Stimulated activated CD4-positive, alpha-beta T cell treated with anti-CD3 and anti-CD28 coated beads, Interleukin-4, amount 100 ng/mL, for 24 hours (primary cell): ENCODE measurements at places on chromosomes 12 and 14.

DNA sequence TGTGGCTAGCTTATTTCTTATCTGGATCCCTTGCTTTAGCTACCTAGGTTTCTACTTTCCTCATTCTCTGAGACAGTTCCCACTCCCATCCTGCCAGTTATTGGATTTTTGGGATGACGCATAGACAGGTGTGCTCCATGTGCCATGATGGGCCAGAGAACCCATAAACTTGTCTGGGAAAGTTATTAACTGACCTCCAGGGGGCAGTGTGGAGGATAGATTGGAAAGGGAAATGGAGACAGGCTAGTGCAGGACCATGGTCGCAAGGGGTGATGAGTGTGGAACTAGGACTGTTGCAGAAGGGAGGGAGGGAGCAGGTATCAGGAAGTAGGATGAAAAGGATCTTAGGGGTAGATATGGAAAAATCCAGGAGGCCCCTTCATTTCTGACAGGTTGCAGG lies 80.3 kb downstream of the ESRRB start:
- peak; percentile 30 for DNase-seq

GRCh38 chr12:106907411-106907810 lies 48.3 kb upstream of the TMEM263 start:
- no peak for DNase-seq

GRCh38 chr12:2393996-2394395 lies 341.2 kb downstream of the CACNA1C start:
- DNase-seq: no peak

DNA sequence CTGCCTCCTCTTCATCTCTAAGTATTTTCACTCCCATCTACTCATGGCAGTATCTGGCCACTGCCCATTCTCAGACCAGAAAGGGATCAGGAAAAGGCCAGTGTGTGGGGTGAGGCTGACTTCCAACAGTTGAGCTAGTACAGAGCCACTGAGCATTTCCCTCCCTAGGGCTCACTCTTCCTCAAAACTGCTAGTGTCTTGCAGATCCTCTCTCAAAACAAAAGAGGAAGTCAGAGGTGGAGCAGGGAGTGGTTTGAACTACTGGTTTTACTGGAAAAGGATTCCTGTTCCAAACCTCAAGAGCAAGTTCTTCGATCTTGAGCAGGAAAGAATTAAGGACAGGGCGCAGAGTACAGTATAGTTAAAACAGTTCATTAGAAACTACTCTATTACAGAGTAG lies 11.7 kb upstream of the RNASE10 start:
- no peak for DNase-seq

- DNase-seq: no peak
Observed at GRCh38 chr12:91126516-91126915, 15.2 kb upstream of the LUM start.

GRCh38 chr12:122687086-122687485 lies 16.1 kb downstream of the HCAR2 start:
- no peak for DNase-seq

- DNase-seq: no peak
Observed at GRCh38 chr12:12521888-12522287, 40.8 kb downstream of the DUSP16 start.

DNA sequence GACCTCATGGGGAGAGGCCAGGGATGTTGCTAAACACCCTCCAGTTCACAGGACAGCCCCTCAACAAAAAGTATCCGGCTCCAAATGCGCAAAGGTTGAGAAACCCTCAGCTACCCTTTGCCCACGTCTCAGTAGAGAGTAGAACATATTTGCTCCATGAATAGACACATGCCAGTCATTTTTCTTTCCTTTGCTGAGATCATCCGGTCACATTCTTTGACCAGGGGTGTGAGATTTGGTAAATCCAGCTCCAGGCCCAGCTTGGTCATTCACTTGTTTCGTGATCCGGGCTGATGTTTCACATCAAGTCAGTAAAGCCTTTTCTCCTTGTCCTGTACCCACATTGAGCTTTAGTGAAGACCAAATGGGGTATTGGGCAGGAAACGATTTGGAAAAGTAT lies 83.6 kb upstream of the LHX5 start:
- DNase-seq: no peak

GRCh38 chr12:107417004-107417403 lies 268.6 kb upstream of the PWP1 start:
- DNase-seq: no peak

- peak; percentile 73 for DNase-seq
Observed at GRCh38 chr14:51651388-51652167, at the start of gene FRMD6. Gene FRMD6, plus strand, starts transcription at chr14:51651910. Its CDS starts 37,927 bp downstream, at chr14:51689837.

DNA sequence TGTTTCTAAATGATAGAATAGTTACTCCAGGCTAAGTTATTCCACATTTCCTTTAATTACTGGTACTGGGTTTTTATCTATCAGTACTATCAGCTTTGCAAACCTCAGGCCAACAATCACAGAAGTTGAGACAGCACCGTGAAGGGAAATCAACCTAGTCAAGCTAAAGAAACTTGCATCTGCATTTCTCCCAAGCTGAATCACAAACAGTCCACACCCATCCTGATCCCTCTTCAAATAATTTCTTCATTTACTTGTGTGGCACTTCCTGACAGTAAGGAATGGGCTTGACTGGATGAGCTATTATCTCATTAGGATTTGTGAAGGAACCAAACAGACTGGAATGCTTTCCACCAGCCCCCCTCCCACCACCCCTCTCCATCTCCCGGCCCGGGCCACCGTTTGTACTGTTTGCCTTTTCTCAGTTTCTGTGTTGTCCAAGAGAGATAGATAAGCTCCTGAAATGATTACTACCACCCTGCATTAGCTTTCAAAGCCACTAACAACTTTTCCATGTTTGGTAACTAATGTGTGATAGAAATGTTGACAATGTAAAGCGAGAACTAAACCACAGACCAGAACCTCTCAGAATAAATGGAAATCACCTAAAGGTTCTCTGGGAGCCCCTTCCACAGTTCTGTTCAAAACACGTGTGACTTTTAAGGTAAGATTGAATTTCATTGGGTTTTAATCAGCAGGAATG lies 236.3 kb downstream of the SLC25A21 start:
- no peak for DNase-seq

GRCh38 chr12:8852119-8852518 lies 29.7 kb downstream of the A2ML1 start:
- DNase-seq: no peak

DNA sequence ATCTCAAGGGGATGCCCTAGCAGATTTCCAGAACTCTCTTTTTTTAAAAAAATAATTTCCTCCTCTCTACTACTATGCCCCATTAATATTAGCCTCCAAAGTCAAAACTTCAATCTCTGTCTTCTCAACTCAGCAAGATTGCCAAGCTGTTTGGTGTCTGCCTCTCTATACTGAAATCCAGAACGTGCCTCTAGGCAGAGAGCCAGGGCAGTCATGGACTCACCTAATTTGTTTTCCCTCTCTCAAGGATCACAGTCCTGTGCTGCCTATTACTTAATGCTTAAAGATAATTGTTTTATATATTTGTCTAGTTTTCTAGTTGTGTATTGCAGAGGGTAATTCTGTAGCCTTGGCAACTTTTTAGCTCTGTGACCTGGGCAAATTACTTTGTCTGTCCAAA lies 74.7 kb downstream of the E2F7 start:
- no peak for DNase-seq

GRCh38 chr14:67778792-67779191 lies 37.6 kb downstream of the ZFYVE26 start:
- DNase-seq: no peak

GRCh38 chr12:67354322-67354721 lies 85.2 kb downstream of the CAND1 start:
- peak; percentile 12 for DNase-seq

DNA sequence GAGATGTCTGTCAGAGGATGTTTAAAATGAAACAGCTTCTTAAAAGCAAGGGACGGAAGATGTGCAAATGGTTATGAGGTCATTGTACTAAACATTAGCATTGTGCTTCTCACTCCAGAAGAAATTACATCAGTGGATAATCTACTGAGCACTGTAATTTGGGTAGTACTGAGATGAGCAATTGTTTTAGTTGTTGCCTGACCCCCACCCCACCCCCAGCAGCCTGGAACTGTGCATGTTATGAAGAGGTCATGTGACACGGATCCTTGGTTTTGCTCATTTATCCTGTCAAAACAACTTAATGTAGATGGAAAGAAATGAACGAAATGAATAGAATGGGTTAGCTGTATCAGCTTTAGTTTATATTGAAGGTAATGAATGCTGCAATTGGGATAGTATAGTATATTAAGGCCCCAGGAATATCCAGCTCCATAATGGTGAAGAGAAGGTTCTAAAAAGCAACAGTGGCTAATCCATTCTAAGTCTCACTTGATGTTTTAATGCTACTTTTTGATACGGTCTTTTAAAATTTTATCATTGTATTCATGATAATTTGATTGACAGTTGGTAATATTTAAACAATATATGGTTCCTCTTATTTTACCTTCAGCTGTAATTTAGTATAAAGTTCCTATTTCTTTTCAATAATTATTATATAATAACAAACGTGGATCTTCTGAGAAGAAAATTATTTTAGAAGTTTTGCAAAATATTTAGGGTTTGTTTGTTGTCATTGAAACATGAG lies 58.5 kb downstream of the WNK1 start:
- peak; percentile 67 for DNase-seq

- no peak for DNase-seq
Observed at GRCh38 chr14:67331368-67332125, 28.1 kb downstream of the ATP6V1D start.

DNA sequence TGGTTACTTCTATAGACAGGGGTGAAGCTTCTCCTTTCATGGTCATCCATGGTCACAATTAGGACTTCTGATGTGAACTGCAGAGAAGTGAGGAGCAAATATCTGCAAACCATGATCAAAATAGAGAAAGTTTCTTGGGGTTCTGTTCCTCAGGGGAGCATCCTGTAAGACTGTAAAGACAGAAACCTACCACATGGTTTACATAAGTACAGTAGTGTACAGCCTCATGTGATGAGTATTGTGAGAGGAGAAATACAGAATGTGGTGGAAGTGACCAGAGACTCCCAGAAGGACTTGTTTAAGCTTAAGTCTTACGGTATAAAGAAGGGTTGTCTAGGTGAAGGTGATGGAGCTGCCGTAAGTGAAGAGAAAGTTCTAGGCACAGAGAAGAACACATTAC lies 484.7 kb downstream of the LRIG3 start:
- no peak for DNase-seq

DNA sequence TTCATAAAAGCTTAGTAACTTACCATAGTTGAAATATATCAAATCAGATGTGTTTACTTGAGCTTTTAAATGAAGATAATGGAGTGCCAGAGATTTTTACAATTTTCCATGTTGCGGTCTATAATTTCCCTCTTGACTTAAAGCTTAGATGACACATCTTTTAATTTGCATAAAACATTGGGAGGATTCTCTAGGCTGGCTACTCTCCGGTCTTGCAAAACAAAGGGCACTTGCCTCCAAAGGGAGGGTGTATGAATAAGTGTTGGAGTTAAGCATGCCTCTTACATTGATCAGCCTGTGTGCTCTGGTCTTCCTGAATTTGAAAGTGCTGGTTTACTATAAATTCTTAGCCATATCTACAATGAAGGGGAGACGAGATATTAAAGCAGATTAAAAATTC lies 336.4 kb upstream of the NAV3 start:
- no peak for DNase-seq

DNA sequence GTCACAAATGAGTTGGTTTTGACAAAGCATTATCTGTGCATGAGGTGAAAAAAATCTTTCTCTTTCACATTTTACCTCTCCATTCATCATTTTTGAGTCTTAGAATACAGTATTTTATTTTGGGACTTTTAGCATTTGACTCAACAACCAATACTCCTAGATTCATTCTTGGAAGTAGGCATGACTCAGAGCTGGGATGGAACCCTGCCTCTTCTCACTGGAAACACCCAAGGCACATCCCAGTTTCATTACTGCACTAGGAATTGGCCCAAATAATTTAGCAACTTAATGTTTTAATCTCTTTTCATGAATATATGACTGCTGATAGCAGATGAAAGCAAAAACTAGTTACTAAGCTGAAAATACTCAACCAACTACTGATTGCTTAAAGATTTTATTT lies 3.3 kb upstream of the PDZRN4 start:
- no peak for DNase-seq

- peak; percentile 91 for DNase-seq
Observed at GRCh38 chr14:35121887-35122695, at the start of the genes PPP2R3C and PRORP. Gene PPP2R3C, minus strand, starts transcription at chr14:35121990. Its CDS starts 31 bp downstream, at chr14:35121959. Gene PRORP, plus strand, starts transcription at chr14:35122552. Its CDS starts 694 bp downstream, at chr14:35123246.

DNA sequence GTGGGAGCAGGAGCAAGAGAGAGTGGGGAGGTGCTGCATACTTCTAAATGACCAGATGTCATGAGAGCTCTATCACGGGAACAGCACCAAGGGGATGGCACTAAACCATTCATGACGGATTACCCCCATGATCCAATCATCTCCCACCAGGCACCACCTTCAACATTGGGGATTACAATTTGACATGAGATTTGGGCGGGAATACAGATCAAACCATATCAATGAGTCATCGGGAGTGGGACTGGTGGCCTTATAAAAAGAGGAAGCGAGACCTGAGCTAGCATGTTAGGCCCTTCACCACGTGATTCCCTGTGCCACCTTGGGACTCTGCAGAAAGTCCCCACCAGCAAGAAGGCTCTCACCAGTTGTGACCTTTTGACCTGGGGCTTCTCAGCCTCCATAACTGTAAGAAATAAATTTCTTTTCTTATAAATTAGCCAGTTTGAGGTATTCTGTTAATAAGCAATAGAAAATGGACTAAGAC lies 28.7 kb downstream of the COX8C start:
- no peak for DNase-seq

DNA sequence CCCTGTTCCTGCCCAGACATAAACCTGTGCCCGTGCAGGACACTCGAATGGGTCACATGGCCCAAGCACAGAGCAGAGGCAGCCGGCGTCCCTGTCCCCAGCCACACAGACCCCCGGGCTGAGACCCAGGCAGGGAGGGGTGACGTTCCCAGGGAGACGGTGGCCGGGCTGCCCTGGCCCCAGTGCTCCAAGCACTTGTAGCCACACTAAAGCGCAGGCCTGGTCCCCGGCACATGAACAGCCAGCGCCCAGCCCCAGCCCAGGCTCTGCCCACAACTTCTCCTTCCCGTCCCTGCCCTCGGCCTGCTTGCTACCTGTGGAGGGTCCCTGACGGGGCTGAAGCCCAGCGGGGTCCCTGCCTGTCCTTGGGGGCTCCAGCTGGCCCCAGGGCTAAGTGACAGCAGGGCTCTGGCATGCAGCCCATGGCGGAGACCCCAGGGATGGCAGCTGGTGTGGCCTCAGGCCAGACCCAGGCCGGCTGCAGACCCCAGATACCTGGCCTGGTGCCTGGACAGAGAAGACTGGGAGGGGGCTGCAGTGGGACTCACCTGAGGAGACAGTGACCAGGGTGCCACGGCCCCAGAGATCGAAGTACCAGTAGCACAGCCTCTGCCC lies 338.4 kb downstream of the TMEM121 start:
- DNase-seq: no peak

DNA sequence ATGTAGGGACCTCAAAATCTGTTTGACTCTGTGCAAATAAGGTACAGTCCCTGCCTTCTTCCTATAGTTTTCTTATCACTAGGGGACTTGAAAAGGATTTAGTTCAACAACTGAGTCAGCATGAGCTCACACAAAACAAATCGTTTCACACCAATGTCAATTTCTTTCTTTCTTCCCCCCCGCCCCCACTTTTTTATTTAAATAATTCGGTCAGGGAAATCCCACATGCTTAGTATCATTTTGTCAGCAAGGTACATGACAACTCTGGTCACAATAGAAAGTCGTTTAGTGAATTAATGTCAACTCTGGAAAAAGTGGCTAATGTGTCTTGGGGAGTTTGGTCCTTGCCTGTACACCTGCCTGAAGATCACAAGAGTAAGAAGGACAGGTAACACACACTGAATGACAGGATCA lies 232.2 kb upstream of the PLEKHG7 start:
- DNase-seq: peak; percentile 69
